ENCODE measurements at places on chromosomes 1 and 21.
A peak's percentile ranks its signal among the peaks of the same experiment; 100 is the strongest.

- DNase-seq, result no peak
Measured at GRCh38 chr1:3564921-3565831, 46.1 kb downstream of the MEGF6 start.

DNA sequence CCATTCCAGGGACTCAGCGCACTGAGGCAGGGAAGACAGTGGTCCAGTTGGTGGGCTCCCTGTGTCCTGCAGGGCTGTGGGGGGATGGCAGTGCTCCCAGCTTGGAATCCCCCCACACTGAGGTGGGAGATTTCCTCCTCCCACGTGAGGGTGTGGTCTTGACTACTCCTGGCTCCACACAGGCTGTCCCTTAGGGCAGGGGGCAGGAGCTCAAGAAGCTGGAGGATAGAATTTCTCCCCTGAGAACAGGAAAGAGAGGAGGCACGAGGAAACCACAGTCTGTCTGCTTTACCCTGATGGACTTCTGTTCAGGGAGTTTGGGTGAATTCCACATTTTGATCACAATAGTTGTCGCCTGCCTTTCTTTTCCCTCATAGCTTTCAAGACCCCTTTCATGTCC, 62.1 kb downstream of the CACNA1E start:
- DNase-seq, result no peak

DNA sequence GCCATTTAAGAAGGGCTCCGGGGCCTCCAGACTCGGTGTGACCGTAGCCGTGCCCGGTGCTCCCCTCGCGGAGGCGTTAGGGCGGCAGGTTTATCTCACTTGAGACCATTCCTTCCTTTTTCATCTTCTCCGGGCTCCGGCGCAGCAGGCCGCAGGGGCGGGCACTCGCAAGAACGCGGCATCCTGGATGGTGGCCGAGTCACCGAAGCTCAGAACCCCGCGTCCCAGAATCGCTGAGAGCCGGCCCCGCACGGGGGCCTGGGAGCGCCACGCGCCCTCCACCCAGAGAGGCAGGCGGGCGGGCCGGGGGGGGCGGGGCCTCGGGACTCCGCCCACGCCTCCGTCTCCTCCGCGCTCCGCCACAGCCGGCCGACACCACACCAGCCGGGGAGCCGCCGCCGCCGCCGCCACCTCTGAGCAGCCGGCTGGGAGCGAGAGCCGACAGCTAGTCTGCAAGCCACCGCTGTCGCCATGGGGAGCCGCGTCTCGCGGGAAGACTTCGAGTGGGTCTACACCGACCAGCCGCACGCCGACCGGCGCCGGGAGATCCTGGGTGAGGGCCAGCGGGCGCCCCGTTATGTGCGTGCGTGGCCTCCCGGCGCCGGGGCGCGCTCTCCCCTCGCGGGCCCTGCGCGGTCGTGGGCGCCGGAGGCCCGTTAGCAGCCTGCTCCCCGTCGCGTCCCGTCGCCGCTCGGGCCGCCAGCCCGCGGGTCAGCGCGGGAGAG, at the start of gene DEGS1:
Gene DEGS1 (plus strand): TSS at position 375 of the 725 bp plus-strand sequence. CDS start 97 bp downstream, at position 472.
- peak; percentile 25 for DNase-seq

DNA sequence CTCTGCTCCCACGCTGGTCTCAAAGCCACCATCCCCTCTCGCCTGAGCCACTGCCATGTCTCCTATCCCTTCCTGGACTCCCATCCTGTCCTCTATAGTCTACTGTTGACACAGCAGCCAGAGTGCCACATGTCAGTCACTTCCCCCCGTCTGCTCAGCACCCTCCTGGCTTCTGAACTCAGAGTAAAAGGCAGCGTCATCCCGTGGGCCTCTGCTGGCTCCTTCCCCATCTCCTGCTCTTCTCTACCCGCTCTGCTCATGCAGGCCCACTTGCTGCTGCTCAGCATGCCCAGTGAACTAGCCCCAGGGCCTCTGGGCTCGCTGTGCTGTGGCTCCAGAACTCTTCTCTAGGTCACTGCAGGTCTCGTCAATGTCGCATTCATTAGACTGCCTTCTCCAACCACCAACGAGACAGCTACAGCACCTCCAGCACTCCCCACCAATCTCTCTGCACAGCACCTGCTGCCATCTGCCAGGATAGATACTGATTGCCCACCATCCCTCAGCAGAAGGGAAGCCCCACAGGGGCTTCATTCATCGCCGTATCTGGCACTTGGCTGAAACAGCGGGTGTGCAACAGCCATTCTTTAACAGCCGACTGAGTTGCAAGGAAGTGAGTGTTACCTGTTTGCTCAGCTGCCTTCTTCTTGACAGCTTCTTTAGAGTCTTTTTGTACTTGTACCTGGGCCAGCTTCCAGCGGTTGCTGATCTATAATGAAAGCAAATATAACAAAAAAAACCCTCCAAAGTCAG, 11.8 kb upstream of the SRM start:
- DNase-seq, result no peak

DNA sequence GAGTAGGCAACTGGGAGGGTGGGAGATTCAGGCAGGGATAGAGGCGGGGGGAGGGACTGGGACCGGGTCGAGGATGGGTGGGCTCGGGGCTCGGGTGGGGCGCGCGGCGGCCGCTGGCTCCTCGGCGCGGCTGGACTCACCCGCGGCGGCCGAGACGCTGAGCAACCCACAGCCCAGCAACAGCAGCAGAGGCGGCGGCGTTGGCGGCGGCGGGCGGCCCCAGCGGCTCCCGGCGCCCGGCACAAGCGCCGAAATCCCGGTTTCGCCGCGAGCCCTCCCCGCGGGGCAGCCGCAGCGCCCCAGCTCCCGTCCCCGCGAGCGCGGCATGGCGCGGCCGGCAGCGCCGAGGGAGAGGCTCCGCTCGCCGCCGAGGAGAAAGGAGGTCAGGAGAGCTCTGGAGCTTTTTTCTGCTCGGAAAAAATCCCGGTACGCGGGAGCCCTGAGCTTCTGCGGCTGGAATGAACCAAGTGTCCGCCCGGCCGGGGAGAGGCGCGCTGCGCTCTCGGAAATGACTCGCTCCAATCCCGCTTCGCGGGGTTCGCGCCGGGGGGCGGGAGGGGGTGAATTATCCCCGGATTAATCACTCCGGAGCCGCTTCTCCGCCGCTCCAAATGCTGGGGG, at the start of gene CSMD2:
Gene CSMD2 (minus strand): TSS at position 460 of the 621 bp plus-strand sequence. CDS start 133 bp downstream, at position 327.
- DNase-seq, result no peak

DNA sequence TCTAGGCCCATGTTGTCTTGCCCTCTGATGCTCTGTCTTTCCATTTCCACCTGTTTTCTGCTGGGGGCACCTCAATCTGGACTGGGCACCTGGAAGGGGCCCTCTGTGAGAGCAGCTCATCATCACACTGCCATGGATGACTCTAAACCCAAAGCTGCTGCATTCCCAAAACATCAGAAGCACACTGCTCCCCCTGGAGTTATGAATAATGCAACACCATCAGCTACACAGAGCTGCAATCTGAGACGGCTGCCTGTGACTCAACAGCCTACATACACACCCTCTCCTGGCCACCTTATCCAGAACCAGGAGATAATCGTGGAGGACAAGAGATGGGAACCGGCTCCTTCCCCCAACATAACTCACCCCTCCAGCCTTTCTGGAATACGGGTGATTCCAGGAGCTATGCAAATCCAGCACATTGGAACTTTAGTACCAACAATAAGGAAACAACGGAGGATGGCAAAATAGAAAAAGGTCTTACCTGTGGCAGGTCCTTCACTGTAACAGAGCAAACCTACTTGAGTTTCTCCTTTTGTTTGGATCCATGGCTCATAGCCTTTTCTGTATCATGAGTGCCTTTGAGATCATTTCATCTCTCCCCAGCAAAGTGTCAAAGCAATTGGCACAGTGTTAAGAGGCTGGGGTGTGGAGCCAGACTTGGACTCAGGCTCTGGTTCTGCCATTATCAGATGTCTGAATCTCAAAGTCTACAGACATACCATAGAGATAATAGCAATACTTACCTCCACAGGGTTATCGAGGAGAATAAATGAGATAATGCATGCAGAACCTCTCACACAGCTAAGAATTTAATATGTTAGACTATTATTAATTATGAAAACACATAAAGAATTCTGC, 29.3 kb downstream of the AK2 start:
- peak; percentile 75 for DNase-seq

GRCh38 chr1:118032883-118033282, 103.3 kb downstream of the WDR3 start:
- DNase-seq, result no peak

DNA sequence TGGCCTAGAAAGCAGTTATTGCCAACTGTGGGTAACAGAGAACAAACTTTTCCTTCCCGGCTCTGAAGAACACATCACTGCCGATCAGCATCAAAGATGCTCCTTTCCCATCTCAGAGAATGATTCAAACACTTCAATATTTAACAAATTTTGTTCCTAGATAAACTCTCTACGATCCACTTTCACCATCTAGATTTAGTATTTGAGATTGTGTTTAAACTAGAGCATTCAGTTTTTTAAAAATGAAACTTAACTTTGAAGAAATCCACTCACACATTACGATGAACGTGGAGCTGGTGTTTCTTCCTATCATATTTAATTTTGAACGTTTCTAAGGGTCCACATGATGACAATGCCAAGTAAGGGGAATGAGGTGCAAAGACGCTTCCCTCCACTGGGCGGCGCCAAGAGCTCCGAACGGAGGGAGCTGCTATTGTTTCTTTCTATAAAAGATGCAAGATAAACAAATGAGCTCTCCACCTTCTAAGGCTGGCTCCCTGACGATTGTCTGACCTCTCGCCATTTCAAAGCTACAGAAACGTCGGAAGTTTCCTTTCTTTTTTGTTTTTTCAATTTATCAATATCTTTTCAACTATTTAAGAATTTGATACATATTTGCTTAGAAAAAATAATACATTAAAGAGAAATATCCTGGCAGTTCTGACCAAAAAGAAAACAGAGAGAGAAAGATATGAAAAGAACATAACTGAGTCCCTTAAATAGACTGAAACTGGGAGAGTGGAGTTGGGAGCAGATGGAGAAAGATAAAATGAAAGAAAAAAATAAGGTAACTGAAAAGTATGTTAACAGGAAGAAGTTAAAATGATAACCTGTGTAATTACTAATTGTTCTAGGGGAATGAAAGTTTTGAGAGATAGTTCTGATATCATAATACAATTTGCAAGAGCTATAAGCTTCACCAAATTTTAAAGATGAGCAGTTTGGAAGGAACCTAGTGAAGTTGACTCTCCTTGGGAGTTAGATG, 4.4 kb upstream of the BARHL2 start:
- peak; percentile 11 for DNase-seq

GRCh38 chr1:25744140-25744581, 55.8 kb upstream of the SELENON start:
- peak; percentile 3 for DNase-seq

GRCh38 chr1:18009478-18009961, 98.1 kb upstream of the IGSF21 start:
- DNase-seq, result no peak

GRCh38 chr1:26771643-26772321, 16.0 kb upstream of the PIGV start:
- DNase-seq, result peak; percentile 95

- DNase-seq, result no peak
Measured at GRCh38 chr1:234141006-234141405, 232.2 kb upstream of the COA6 start.

DNA sequence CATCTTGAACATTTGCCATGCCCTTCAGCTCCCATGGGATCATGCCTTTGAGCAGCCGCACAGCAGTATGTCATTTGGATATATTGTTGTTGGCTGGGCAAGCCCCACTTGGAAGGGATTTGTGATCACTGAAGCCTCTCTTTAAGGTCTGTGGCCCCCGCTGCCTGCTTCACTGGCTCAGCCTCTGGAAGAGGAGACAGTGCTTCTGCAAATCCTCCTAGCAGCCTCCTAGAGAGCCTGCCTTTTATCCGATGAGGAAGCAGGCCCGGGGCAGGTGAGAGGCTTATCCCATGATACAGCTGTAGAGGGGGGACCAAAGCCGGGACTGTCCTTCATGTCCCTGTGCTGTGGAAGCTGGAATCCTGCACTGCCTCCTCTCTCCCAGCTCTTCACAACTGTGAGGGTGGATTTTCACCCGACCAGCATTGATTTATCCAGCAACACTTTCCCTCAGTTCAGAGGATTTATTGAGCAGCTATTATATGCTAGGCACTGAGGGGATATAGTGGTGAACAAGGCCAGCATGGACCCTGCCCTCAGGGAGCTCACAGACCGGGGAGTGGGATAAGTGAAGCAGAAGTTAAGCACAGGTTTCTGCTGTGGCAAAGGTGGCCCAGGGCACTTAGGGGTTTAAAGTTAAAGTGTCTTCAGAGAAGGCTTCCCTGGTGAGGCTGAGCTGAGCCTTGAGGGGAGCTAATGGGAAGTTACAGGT, 3.9 kb downstream of the TMEM61 start:
- no peak for DNase-seq

DNA sequence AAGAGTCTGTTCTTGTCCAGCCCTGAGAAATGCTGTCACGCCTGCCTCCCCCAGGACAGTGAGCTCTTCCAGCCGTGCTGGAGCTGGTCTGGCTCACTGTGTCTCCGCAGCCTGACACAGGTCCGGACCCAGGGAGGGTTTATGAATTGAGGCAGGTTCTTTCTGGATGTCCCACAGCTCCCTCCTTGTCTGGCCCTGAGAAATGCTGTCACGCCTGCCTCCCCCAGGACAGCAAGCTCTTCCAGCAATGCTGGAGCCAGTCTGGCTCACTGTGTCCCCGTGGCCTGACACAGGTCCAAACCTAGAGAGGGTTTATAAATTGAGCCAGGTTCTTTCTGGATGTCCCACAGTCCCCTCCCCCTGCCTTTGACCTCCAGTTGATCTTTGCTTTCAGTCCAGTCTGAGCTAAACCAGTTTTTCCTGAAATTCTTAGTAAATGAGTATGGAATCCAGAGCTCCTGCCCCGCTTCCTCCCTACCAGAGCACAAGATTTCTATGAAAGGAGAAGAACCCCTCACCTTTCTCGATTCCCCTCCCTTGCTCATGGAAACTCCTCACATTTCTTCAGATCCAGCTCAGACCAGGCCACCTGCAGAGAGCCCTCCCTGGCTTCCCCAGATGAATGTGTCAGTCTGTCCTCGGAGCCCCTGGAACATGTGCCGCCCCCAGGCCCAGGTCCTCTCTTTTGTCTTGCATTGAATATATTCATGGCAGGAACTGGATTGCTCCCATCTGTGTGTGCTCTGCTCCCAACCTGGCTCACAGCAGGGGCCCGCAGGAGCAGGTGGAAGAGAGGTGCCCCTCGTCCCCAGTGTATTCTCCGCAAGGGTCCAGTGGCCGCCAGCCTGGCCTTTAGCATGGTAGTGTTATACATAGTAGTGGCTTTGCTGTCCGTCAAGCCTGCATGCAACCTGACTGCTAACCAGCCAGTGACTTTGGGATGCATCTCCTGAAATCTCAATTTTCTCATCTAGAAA, 116.3 kb downstream of the EPHB2 start:
- DNase-seq, result no peak

- no peak for DNase-seq
Measured at GRCh38 chr21:19810779-19811178, 1187.4 kb upstream of the NCAM2 start.

All from HFF-Myc (cell line).